Left renal cortex interstitium (tissue), 4 donors: ENCODE measurements at places on chromosomes 2 and 18.

- no peak for DNase-seq
Observed at GRCh38 chr2:99403524-99403923, 66.3 kb downstream of the EIF5B start.

DNA sequence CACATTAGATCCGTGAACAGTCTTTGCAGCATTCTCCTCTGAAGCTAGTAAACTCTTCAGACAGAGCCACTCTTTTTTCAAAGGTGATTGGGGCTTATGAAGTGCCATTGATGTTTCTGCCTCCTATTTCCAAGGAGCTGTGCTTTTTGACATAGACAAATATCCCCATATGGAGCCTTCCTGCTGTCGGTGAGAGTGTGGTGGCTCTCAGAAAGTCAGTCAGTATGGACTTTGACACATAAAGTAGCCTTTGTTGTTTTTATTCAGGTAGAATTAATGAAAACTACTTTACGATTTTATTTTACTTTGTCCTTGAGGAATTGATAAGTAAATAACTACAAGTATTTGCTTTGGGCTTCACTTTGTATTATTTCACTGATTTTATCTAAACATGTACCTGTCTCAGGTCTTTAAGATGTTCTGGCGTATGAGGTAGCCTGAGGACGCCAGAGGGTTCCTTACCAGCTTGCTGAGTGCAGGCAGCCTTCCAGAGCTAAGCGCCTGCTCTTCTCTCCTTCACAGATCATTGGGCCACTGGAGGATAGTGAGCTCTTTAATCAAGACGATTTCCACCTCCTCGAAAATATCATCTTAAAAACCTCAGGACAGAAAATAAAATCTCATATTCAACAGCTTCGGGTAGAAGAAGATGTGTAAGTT lies 69.7 kb downstream of the UGGT1 start:
- no peak for DNase-seq

GRCh38 chr18:13387855-13388548 lies 169.4 kb downstream of the LDLRAD4 start:
- no peak for DNase-seq

DNA sequence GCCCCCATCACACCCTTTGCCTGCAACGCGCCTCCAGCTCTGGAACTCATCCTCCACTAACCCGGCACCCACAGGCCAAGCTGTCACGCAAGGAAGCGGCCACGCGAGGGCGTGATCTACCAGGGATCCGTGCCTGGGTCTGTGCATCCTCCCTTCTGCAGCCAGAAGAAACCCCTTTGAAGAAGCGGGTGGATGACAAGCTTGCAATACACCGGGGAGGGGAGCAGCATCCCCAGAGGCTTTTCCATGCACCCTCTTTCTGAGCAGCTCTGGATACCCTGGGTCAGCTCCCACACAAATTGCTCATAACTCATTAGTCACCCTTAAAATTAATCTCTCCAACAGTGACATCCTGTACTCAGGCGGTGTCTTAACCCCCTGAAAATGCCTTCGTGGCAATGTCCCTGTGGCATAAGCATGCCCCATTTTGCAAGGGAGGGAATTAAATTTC lies 47.6 kb downstream of the PDCL3 start:
- DNase-seq: peak; percentile 43

DNA sequence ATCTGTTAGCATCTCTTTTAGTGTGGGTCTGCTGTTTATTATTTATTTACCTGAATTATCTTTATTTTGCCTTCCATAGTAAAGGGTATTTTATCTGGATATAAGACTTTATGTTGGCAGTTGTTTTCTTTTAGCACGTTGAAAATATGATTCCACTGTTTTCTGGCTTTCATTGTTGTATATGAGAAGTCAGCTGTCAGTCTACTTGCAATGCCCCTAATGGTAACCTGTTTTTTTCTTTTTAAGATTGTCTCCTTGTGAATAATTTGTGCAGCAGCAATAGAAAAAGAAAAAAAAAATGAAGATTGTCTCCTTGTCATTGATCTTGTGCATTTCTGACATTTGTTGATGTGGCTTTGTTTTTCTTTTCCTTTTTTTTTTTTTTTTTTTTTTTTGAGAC lies 27.2 kb downstream of the SNED1 start:
- DNase-seq: no peak

DNA sequence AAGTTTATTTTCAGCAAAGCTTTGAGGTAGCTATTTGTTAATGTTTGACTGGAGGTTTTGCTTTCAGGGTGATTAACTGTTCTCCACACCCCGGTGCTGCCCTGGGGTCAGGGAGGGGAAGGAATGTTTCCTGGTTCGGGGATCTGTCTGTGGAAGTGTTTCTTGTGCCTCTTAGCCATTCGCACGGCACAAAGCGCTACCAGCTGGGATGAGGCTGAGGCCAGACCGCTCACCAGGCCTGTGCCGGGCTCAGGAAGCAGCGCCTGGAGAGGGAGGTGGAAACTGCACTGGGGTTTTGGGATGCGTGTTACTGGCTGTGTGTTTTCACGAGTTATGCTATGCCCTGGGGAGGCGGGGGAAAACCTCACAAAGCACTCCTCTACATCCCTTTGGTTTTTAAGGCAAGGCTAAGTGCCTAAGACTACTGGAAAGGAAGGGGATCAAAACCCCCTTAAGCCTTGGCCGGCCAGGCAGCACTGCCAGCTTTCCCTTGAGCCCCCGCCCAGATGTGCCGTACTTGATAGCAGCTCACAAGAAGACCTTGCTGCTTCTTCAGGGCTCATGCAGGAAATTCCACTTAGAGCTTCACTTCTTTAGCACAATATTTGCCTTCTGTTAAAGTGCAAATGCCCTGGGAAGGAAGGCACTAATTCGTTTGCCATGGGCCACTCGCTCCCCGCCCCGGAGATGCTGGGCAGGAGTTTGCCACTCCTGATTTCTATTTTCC lies 65.7 kb upstream of the CNGA3 start:
- DNase-seq: no peak

DNA sequence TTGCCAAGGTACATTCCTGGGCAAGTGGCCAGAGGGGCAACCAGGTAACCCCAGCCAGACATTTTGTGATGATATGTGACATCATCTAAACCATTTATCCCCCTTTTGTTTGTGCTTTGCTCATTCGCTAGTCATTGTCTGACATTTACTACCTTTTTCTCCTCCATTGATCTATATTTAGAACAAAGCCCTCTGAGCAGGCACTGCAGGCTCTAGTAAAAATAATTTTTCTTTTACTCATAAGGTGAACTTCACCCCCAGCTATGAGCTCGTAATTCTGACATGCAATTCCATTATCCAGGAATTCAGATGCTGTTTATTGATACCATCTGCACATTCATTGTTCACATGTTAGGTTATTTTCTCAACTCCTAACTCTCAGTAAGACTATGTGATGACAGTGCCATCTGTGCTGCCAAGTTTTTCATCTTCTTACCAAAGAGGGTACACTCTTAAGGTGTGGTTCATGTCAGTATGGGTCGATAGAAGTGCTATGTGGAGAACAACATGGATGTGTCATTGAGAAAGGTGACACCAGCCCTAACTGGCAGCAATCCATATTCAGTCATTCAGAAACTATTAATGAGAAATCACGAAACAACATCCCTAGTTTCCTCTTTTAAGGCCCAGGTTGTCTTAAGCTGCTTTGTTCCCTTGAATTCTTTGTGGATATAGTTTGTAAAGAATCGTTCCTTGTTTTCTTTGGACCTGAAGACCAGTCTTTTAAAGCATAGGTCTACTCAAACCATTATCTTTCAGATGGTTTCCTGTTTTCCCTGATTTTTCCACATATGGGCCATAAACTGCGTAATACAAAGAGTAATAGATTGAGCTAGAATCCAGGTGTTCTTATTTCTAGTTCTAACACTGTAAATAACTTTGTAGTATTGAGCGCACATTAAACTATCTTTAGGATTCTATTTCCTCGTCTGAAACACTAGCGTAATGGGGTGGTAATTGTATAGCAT lies 978.1 kb upstream of the CDH2 start:
- DNase-seq: no peak

GRCh38 chr2:148021886-148022285 lies 995 bp downstream of the MBD5 start:
- no peak for DNase-seq

GRCh38 chr2:241724259-241724974 lies 10.0 kb upstream of the D2HGDH start:
- DNase-seq: no peak

- DNase-seq: peak; percentile 35
Observed at GRCh38 chr2:98346311-98347236, at the start of gene CNGA3. CNGA3 (plus strand) TSS chr2:98346456; CDS start chr2:98369976, 23,520 bp downstream.

GRCh38 chr2:212237350-212238095 lies 301.1 kb downstream of the ERBB4 start:
- DNase-seq: no peak

GRCh38 chr2:198100346-198100745 lies 296.0 kb downstream of the PLCL1 start:
- DNase-seq: no peak

DNA sequence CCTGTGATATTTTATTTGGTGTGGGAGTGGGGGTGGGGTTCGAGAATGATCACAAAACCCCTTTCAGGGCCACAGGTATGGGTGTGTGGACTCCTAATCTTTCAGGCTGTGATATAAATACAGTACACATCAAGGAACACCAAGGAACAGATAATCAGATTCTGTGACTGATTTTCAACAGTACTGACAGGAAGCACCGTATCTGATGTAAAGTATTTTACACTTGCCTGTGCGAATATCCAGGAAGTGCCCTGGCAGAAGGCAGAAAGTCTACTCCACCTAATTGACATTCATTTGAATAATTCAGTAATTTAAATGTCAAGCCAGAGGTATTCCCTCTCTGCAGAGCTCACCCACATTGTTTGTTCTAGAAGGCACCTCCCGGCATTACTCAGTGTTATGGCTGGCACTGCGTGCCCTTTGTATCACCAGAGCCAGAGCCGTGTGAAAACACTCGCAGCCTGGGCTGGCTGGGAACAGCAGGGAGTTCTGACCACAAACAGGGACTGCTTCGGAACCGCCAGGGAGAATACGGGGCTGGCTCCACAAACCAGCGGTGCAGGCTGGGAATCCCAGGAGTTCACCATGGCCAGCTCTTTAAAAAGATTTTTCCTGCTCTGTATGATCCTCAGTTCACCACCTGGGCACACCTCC lies 91.8 kb downstream of the ACVR1 start:
- DNase-seq: no peak

DNA sequence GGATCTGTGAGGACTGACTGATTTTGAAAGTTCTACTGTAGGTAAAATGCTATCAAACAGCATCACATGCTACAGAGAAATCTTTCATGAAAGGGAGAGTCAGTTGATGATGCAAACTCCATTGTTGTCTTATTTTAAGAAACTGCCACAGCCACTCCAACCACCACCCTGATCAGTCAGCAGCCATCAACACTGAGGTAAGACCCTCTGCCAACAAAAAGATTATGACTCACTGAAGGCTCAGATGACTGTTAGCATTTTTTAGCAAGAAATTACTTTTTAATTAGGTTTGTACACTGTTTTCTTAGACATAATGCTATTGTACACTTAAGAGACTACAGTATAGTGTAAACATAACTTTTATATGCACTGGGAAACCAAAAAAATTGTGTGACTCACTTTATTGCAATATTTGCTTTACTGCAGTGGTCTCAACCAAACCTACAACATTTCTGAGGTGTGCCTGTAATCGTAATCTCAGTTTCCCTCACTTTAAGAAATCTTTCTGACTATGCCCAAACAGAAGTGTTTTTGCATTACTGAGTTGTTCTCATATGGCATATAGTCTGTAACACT lies 42.8 kb downstream of the METTL8 start:
- DNase-seq: no peak

DNA sequence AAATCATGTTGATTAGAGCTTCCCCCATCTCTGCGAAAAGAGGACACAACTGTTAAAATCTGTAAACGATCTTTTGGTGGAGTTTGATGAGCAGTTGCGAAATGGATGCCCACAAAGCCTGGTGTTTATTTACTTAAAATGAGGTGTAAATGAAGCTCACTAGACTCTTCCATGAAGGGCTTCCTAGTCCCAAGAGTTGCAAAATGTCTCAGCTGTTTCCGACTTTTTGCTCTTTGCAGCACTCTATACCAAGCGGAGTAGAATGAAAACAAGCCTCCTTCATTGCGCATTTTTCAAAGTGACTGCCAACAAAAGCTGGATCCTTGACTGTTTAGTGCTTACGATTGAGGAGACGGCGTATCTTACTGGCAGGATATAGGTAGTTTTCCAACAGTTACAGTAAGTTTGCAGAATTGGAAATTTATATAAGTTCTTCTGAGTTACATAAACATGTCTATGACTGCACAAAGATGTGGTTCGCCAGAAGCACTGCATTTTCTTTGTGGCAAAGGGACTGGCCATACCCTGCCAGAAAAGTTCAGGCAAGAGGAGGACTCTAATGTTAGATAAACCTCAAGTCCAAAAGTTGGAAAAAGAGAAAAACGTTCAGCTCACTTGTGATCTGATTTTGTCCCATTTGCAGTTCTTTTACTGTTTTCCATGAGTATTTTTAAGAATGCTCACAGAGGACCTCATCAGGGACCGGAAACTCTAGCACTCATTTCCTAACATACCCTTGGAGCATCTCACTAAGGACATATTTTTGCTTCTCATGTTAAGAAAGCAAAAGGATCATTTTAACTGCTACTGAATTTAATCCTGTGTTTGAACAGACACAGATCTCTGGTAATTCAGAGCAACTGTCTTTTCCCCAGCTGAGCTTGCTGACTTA lies 42.7 kb downstream of the COLEC12 start:
- DNase-seq: no peak
